ENCODE measurements at places on chromosomes 2 and 18.

GRCh38 chr2:201496785-201497184 is 45.2 kb downstream of the STRADB start:
- no peak for DNase-seq

DNA sequence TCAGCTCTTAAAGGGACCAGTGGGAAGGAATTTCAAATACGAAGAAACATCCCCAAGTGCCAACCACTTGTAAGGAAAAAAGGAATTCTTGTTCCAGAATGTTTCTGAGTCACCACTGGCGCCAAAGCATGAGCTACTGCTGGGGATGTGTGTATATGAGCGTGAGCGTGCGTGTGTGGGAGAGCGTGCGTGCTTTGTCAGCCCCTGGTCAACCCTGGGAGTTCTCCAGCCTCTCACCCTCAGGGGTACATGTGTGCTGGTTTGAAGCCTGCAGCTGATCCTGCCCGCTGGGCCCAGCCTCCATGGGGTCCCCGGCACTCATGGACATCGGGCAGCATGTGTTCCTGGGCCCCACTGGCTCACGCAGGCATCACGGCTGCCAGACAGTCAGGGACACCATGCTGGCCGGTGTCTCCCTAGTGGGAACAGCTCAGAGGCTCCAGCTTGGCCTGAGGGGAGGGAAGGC is 17.1 kb downstream of the HS6ST1 start:
- DNase-seq: no peak

GRCh38 chr2:10732924-10733565 is 11.6 kb downstream of the ATP6V1C2 start:
- no peak for DNase-seq

DNA sequence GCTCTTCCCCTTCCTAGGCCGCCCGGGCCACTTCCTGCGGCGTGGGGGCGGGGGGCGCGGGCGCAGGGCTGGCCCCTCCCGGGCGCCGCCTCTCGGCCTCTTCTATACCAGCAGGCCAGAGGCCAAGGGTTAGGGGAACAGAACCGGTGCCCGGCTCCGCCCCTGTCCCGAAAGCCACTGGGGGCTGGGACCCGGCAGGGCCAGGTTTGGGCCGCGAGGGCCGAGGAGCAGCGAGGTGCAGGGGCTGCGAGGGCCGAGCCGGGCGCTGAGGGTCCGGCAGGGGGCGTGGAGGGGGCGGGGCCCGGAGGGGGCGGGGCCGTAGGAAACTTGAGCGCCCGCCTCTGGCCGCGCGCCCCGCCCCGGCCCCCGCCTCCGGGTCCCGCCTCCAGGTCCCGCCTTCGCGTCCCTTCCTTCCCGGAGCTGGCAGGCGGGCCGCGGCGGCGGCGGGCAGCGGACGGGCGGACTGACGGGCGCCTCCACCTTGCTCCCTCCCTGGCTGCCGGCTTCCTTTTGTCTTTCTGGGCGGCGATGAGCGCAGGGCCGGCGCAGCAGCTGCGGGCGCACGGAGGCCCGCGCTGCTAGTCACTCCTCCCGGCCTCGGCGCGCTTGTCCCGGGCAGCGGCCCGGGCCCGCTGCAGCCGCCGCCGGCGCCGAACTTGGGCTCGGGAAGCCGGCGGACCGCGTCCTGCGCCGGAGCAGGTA is at the start of gene HPCAL1:
TSS of gene HPCAL1 (plus strand) at position 426 of the 702 bp plus-strand sequence. CDS start 116,854 bp downstream, outside the sequence.
- DNase-seq: peak; percentile 73

- no peak for DNase-seq
Measured at GRCh38 chr2:54403512-54404238, 52.5 kb upstream of the SPTBN1 start.

- no peak for DNase-seq
Measured at GRCh38 chr2:181581534-181581933, 75.4 kb downstream of the CERKL start.

- DNase-seq: no peak
Measured at GRCh38 chr2:201254081-201254730, 6.1 kb upstream of the CASP8 start.

- no peak for DNase-seq
Measured at GRCh38 chr2:238457927-238458324, 31.2 kb downstream of the ASB1 start.

GRCh38 chr2:119311371-119311770 is 55.3 kb downstream of the C2orf76 start:
- no peak for DNase-seq

DNA sequence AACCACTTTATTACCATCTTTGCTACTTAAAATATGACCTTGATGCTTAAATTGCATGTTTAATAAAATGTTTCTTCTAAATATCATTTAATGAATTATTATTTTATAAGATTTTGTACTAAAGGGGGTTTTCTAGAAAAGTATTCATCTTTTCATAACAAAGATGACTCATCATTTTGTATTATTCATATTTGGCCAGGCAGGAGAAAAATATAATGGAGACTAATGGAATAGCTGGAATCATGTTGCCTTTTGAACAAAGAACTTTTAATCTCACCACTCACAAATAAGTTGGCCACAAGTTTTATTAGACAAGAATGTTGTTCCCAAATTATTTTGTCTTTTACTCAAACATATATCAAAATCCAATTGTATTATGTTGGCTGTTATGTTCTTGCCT is 882.4 kb downstream of the DSC3 start:
- no peak for DNase-seq

DNA sequence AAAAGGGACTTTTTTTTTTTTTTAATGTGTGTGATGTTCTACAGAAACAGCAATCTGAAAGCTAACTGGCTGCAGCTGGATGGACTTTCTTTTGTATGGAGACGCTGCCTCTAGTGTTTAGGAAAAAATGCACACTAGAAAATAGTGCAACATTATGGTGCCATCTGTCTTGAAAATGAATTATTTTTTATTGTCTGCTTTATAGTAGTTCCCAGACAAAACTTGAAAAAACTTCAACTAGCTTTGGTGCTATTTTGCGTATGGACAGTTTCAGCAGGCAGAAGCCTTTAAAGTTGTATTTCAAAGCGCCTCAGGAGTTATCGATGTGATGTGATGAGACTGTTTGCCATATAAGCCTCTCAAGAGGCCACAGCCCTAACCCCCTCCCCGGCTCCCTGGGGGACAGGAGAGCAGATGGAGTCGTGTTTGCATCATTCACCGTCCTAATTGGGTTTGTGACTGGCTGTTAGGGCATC is 86.9 kb downstream of the LTBP1 start:
- no peak for DNase-seq

- DNase-seq: no peak
Measured at GRCh38 chr2:101619191-101619591, 78.3 kb upstream of the MAP4K4 start.

- DNase-seq: no peak
Measured at GRCh38 chr2:149806651-149807050, 219.1 kb upstream of the MMADHC start.

DNA sequence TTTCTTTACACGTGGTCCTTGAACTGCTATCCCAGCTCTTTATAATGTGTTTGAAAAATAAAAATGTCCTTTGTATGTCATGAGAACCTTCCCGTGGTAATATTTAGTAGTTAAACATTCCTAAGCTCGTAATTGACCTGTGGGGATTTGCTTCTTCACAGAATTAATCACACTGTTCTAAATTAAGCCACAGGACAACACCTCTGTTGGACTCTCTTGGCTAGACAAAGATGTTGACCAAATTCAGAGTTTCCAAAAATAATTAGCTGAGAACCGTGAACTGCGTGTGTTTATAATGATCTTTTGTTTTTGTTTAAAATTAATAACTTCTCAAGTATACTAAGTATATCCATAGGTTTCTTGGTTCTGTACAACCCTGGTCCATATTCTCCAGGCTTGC is 146.1 kb downstream of the GBX2 start:
- DNase-seq: no peak

DNA sequence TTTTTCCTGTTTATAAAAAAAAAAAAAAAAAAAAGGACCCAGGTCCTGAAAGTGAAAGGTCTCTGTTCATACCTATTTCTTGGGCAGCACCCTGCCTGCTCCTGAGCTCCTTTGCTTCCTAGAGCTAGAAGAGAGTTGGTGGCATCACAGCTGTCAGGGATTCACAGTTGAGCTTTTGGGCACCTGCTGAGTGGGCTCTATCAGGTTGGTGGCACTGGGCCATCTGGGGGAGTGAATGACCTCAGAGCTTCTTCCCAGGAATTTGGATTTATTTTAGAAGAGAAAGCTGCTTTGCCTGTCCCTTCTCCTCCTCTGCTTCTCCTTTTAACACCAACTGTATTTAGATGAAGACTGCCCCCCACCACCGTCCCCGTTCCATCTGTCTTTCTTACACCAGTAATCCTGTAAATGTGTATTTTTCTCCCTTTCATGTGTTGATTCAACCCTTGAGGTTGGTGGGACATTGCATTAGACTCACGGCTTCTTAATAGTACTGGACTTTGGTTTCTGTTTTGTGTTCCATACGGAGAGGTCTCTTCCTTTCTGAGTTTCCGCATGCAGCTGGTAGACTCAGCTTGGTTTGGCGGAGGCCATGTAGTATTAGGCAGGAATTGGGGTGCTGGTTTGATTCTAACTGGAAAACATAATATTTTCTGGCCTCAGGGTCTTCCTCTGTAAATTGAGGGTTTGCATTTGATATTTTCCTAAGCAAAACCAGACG is 7.6 kb upstream of the MGAT5 start:
- peak; percentile 3 for DNase-seq

- no peak for DNase-seq
Measured at GRCh38 chr2:206424134-206424533, 19.2 kb upstream of the ADAM23 start.

- DNase-seq: no peak
Measured at GRCh38 chr2:164538240-164538866, 82.9 kb downstream of the GRB14 start.

- DNase-seq: no peak
Measured at GRCh38 chr2:170932948-170933347, 3.9 kb downstream of the GORASP2 start.

- DNase-seq: peak; percentile 2
Measured at GRCh38 chr2:118849226-118850167, 2.0 kb upstream of the EN1 start.

GRCh38 chr2:55011831-55012671 is 38.2 kb downstream of the RTN4 start:
- DNase-seq: no peak

DNA sequence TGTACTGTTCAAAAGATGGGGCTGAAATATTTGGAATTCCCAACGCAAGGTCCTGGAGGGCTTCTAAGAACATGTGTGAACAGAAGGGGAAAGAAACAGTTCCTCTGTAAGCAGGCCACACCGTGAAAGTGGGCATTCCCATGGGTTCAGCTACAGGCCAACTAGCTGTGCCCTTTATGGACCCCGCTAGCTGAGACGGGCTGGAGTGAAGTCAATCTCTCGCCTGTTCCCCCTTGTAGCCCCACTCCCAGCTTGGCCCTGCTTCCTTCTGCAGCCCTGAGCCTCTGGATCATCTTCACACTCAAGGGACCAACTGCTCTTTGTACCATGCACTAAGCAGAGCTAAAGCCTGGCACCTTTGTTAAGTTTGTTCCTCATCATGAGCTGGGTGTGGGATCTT is 55.4 kb downstream of the POLR1A start:
- DNase-seq: no peak

GRCh38 chr2:225566798-225567197 is 167.3 kb downstream of the NYAP2 start:
- DNase-seq: no peak

GRCh38 chr2:86256300-86256699 is 57.0 kb downstream of the MRPL35 start:
- no peak for DNase-seq

GRCh38 chr18:60911504-60911903 is 421.7 kb upstream of the CDH20 start:
- no peak for DNase-seq

DNA sequence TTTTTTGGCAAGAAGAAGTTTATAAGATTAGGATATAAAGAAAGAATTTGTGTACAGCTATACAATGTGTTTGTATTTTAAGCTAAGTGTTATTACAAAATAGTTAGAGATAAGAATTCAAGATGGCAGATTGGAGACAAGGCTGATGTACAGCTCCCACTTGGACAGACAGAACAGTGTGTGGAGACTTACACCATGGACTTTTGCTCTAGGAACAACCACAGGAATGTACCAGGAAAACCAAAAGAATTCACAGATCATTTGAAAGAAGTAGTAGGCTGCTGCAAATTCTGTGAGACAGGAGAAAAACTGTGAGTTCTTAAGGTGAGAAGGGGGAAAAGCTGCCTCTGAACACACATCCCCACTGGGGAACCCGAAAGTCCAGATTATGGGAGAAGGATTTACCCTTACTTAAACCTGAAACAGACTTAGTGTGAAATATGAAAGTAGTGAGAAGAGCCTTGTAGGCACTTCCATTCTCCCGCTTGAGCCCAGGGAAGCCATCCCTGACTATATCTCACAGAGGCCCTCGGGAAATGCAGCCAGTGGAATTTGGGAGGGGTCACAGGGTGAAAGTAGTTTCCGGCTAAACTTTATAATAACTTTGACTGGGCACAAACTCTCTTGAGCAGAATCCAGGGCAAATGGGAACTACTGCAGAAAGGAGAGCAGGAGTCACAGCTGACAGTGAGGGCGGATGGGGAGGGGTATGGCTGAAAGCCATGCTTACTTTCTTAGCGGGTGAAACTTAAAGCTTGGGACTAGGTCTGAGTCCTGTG is 11.6 kb upstream of the RPRD1A start:
- DNase-seq: no peak

DNA sequence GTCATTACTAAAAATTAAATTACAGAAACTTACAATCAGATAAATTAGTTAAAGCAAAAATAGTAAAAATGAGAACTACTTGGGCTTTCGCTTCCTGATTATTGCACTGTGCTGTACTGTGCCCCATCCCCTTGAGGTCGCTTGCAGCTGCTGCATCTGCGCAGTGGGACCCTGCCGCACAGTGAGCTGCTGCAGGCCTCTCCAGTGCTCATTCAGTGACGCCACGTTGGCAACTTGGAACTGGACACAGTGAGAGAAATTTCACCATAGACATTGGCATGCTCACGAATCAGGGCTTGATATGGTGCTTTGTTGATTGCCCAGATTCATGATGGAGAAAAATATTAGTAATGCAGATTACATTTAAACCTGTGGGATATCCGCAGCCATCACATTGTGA is 290.8 kb upstream of the MYT1L start:
- no peak for DNase-seq

DNA sequence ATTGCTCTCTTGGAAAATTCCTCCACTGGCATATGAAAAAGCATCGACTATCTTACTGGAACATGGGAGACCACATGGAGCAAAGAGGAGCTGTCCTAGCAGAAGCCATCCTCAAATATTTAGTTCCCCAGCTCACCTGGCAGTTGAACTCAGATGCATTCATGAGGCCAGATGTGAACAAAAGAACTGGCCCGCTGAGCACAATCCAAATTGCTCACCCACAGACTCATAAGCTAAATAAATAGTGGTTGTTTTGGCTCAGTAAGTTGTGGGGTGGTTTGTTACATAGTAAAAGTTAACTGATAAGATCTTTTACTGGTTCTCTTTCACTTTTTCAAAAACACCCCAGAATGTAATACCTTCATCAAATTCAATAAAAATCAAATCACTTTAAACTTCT is 108.6 kb upstream of the CWC22 start:
- DNase-seq: no peak

GRCh38 chr18:11982981-11983380 is 1.7 kb downstream of the IMPA2 start:
- DNase-seq: no peak

GRCh38 chr2:62370321-62371250 is 135.4 kb downstream of the TMEM17 start:
- DNase-seq: no peak
